Progenitor cell of endocrine pancreas (in vitro differentiated cells): ENCODE measurements at places on chromosomes 6 and 20. TPM values are rescaled to one million over a fixed set of nuclear protein-coding genes. Genes with fewer than 3 reads are reported as not detected.

- peaks cover 19% of the 10 kb centered on the region for H3K27me3 ChIP-seq
- no peak overlapping the region for H3K27ac ChIP-seq
- peaks cover 9% of the 10 kb centered on the region for H3K4me1 ChIP-seq
- H3K4me3 ChIP-seq, result no peak overlapping the region
- DNase-seq, result no peak
Measured at GRCh38 chr6:3213334-3213695, 14.1 kb downstream of the TUBB2B start.

DNA sequence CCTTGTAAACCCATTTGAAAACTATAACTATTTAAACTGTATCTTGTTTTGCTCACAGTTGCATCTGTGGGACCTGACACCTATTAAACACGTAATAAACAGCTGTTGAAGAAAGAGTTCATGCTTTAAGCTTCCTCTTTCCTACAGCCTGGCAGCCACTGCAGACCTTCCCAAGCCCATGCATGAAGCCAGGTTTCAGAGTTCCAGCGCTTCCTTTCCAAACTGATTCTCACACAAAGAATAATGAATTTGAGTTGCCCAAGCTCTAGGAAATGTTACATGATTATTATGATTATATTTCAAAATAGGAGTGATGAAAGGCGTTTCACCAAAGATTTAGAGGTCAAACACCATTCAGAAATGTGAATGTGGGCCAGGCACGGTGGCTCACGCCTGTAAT is 3.7 kb downstream of the AGPAT4 start:
- no peak overlapping the region for H3K4me3 ChIP-seq
- peaks cover 13% of the 10 kb centered on the region for H3K36me3 ChIP-seq
- no peak overlapping the region for H3K27ac ChIP-seq

Gene LINC00237
- total RNA-seq, result not detected in 2 replicates

Gene PGC
- not detected in 2 replicates for total RNA-seq

Gene PTGIS
- total RNA-seq, result 18.4 and 19.3 TPM in 2 replicates
